Stimulated activated CD8-positive, alpha-beta memory T cell treated with anti-CD3 and anti-CD28 coated beads, Interleukin-4, amount 100 ng/mL, for 1 hour (primary cell): ENCODE measurements at places on chromosomes 1 and 21.

DNA sequence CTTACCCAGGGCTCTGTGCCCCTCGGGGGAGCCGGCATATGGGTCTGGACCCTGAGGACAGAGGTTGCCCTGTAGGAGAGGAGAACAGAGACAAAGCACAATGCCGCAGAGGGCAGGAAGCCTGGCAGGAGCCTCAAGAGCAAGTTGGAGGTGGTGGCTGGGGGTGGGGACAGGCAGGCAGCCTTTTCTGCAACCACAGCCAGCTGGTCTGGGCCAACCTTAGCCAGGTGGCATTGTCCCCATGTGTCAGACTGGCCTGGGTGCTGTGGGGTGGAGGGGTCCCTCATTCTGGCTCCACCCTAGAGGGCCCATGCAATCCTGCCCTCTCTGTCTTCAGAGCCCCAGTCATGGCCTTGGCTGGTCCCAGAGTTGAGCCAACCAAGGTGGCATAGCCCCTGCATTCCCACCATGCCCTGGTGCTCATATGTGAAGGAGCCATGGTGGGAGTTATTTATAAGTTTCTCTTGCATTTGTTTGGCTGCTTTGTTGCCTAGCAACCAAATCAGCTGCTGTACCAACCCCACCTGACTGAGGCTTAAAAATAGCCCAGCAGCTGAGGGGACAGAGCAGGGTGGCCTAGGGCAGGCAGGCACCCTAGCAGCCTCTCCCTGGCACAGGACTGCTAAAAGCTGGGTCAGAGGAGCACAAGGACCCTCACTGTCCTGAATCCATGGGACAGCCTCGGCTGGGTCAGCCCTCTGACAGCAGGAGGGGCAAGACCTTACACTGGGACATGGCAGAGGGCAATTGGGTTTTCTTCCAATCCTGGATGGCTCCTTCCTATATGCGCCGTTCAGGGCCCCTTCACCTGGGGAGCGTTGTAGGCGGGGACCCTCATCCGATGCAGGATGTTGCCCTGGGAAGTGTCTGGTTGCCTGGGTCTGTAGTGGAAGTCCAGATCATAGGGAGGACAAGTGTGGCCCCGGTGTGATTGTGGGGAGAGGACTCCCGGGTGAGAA, 19.5 kb downstream of the MAP7D1 start:
- DNase-seq: no peak

DNA sequence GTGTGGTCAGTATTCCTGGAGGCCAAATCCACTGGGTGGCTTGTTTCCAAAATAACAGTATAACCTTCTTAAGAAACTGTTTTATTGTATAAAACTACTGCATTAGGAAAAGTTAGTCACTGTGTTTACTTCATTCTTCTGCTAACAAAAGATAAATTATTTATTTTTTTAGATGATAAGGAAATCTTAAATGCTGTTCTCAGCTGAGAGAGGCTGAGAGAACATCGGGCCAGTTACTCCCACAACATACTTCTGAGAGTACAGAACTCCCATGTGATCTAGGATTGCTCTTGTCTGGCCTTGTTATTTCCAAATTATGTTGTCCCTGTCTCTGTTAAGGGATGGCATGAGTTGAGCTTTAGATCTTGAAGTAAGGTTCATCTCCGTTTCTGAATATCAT, 96.7 kb upstream of the CXADR start:
- DNase-seq: no peak

DNA sequence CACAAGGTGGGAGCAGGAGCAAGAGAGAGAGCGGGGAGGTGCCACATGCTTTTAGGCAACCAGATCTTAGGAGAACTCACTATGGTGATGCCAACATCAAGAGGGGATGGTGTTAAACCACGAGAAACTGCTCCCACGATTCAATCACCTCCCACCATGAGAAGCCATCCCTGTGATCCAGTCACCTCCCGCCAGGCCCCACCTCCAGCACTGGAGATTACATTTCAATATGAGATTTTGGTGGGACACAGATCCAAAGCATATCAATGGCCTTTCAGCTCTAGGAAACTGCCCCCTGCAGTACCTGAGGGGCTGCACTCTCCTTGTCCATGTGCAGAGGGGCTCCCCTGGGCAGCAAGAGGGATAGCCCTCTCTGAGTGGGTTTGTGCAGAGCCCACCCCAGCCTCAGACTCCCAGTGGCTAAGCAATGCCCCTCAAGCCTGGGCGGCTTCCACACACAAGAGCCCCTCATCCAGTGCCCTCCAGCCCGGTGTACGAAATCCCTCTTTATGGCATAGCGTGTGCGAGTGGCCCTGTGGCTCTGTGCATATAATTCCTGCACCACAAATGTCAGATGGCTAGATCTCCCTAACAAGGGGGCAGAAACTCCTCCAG, 15.5 kb upstream of the PRDM16 start:
- DNase-seq: no peak

DNA sequence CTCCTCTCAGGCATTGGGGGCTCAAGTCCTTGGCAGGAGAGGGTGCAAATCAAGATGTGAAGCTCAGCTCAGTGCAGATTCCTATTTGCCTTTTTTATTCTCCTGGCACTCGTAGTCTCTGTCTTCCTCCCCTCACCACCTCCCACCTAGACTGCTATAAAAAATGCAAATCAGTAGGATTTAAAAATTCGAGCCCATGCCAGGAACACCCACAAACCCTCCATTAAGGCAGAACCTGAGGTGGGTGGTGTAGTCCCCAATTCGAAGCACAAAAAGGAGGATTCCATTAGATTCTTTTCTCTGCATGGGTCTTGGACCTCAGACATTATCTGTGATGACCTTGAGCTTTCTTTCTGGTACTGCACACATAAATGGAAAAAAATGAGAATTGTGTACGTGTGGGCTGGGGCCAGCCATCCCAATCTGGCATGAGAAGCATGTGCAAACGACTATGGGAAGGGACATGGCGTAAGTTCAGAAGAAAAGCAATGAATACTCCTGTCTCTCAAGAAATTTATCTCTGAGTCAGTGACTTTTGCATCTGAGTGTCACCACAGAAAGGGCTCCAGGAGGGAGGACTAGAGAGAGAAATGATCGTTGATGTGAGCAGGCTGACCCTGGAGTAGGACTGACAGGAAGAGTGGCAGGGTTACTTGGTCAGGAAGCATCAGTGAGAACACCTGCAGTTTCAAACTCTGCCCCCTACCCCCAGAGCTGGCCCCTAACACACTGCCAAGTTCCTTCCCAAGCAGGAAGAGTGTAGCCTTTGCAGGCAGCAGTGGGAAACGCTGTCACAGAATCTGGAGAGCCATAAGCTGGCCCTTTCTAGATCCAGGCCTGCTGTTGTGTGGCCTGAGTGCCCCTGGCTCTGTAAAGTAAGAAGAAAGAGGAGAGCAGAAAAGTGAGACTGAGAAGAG, 1.7 kb downstream of the INKA2 start:
- DNase-seq: no peak

- DNase-seq: no peak
Observed at GRCh38 chr1:41870076-41870562, 48.6 kb downstream of the HIVEP3 start.

GRCh38 chr1:94095112-94095637, 25.8 kb downstream of the ABCA4 start:
- DNase-seq: no peak

DNA sequence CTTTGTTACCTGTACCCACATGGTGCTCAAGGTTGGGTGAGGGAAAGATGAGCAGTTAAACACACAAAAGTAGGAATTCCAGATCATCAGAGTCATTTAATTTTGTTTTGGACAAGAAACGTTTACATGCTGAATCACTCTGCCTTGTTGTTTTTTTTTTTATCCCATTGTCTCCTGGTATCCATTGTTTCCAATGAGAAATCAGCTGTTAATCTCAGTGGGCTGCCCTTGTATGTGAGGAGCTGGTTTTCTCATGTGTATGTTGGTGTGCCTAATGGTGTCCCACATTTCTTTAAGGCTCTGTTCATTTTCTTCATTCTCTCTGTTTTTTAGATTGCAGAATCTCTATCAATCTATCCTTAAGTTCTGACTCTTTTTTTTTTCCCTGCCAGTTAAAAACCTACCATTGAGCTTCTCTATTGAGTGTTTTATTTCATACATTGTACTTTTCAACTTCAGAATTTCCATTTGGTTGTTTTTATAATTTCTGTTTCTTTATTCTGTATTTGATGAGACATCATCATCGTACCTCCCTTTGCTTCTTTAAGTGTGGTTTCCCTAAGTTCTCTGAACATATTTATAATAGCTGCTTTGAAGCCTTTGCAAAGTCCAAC, 8.8 kb upstream of the OBSCN start:
- DNase-seq: no peak

GRCh38 chr1:5448486-5448885, 543.7 kb downstream of the NPHP4 start:
- DNase-seq: peak; percentile 10

DNA sequence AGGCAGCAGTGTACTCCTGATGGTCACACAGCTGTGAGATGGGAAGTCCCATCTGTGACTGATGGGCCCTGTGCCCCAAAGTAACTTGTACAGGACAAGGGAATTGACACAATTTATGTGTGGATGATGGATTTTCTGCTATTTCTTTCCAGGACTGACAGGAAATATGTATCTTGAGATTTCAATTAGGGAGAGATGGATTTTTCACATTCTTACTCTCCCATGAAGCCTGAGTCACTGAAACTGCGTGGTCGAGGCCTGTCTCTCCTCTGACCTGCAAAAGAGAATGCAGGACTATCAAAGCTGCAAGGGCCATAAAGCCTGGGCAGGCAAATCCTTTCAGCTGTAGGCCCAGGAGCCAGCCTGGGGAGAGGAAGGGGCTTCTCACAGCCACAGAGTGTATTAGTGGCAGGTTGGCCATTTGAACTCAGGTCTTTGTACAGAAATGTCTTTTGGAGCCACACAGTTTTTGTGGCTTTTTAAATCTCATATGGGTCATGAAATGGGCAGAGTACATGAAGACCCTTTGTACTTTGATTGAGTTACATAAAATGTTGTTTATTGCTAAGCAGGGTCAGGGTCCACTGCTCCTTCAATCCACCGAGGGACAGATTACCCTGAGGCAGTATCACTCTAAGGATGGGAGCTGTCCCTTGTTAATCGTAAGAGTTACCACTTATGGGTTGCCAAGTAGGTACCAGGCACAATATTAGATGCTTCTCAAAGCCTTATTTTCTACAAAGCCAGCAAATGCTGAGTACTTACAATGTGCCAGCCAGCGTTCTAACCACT, 14.8 kb downstream of the ALX3 start:
- no peak for DNase-seq

DNA sequence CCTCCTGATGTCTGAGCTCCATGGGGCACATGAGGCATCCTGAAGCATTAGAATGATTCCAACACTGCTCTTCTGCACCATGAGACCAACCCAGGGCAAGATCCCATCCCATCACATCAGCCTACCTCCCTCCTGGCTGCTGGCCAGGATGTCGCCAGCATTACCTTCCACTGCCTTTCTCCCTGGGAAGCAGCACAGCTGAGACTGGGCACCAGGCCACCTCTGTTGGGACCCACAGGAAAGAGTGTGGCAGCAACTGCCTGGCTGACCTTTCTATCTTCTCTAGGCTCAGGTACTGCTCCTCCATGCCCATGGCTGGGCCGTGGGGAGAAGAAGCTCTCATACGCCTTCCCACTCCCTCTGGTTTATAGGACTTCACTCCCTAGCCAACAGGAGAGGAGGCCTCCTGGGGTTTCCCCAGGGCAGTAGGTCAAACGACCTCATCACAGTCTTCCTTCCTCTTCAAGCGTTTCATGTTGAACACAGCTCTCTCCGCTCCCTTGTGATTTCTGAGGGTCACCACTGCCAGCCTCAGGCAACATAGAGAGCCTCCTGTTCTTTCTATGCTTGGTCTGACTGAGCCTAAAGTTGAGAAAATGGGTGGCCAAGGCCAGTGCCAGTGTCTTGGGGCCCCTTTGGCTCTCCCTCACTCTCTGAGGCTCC, 11.1 kb upstream of the RASSF5 start:
- no peak for DNase-seq

DNA sequence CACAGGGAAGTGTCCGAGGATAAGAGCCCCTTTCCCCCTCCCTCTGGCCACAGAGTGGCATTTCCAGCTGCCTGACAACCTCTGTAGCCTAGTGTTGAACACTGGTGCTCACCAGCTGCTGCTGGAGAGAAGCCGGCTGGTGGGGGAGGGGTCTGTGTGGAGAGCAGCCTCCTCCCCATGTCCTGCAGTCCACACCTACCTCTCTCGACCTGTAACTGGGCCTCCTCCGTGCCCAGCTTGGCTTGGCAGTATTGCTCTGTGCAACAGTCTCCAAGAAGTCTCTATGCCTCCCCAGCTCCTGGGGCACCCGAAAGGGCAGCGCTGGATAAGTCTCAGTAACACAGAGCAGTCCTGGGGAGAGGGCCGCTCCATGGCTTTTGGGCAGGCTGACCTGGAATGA, 17.0 kb downstream of the PAPPA2 start:
- DNase-seq: no peak

GRCh38 chr1:10696977-10697376, 99.5 kb downstream of the CASZ1 start:
- no peak for DNase-seq

- DNase-seq: no peak
Observed at GRCh38 chr21:18545908-18546307, 142.3 kb upstream of the TMPRSS15 start.

- no peak for DNase-seq
Observed at GRCh38 chr21:40803101-40803500, 43.9 kb downstream of the DSCAM start.

- DNase-seq: no peak
Observed at GRCh38 chr21:41337515-41337914, 20.9 kb downstream of the FAM3B start.

- no peak for DNase-seq
Observed at GRCh38 chr1:201715801-201716741, 112.9 kb upstream of the IPO9 start.

GRCh38 chr1:229156872-229157271, 114.0 kb upstream of the RAB4A start:
- no peak for DNase-seq

- no peak for DNase-seq
Observed at GRCh38 chr21:34808569-34809204, 139.9 kb downstream of the CLIC6 start.

DNA sequence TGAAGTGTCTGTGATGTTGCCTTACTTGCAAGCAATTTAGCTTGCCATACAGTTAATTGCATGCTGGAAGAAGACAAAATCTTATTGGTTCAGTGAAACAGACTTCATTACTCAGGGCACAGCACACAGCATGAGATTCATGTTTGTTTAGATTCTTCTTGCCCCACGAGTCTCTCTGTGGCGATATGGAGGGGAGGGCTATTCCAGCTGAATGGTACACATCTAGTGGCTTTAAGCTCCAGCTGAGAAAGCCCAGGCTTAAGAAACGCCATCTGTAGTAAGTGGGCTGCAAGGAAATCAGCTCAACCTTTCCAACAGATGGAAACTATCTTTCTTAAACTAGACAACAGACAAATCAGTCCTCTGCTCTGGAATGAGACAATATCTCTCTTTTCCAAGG, 1022.0 kb downstream of the NCAM2 start:
- no peak for DNase-seq
